ENCODE measurements at places on chromosomes 6 and 20.

DNA sequence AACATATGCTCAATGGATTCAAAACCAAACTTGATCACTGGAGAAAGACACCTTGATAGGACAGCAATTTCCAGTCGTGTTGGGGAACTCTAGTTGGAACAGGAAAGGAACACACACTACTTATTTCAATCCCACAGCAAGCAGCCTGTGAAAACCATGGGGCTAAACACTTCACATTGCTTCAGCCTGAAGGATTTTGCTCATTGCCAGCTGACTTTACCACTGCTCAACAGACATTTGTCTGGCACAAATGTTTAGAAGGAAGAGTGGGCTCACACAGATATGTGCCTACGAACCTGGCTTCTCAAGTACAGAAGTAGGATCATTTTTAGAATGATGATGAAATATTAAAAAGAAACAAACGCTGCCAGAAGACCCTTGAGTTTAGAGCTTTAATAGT lies 598.1 kb downstream of the PHF3 start:
- DNase-seq = no peak

DNA sequence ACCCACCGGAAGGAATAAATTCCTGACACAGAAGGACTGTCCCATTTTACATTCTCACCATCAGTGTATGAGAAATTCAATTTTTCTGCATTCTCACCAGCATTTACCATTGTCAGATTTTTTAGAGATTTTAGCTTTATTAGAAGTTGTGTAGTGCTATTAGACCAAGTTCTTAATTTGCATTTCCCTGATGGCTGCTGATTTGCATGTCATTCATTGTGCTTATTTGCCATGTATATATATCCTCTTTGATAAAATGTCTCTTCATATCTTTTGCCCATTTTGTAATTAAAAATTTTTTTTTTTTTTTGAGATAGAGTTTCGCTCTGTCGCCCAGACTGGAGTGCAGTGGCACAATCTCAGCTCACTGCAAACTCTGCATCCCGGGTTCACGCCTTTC lies 9.8 kb upstream of the HLA-DRB5 start:
- no peak for DNase-seq

- no peak for DNase-seq
Measured at GRCh38 chr6:122872311-122872710, 83.3 kb downstream of the SMPDL3A start.

DNA sequence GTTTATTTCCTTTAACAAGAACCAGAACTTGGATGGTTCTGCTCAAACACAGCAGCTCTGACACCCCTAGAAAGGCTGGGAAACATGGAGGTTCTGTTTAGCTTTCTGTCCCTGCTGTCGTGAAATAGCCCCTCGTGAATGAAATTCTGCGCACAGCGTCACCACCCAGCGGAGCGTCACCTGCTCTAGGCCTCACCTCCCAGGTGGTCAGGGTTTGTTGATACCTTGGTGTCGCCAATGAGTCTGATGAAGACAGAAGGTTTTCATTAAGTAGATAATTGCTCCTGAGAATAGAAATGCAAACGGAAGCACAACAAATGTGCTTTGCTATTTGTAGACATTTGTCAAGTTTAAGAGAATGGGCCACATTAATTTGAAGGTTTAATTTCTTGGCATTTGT lies 135.1 kb downstream of the EDN3 start:
- no peak for DNase-seq

GRCh38 chr6:87308970-87309369 lies 13.4 kb upstream of the SMIM8 start:
- DNase-seq = no peak

DNA sequence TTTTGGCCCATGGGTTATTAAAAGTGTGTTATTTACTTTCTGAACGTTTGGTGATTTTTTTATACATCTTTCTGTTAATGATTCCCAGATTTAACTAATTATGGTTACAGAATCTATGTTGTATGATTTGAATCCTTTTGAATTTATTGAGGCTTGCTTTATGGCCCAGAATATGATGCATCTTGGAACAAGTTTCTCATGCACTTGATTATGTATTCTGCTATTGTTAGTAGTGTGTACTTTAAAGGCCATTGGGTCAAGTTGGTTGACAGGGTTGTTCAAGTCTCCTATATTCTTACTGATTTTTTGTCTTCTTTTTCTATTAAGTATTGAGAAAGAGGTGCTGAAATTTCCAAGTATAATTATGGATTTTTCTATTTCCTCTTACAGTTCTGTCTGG lies 105.0 kb upstream of the FOXO3 start:
- no peak for DNase-seq

- no peak for DNase-seq
Measured at GRCh38 chr20:34887023-34887422, 10.6 kb downstream of the ACSS2 start.

GRCh38 chr6:154782193-154782592 lies 49.0 kb downstream of the SCAF8 start:
- DNase-seq = no peak

DNA sequence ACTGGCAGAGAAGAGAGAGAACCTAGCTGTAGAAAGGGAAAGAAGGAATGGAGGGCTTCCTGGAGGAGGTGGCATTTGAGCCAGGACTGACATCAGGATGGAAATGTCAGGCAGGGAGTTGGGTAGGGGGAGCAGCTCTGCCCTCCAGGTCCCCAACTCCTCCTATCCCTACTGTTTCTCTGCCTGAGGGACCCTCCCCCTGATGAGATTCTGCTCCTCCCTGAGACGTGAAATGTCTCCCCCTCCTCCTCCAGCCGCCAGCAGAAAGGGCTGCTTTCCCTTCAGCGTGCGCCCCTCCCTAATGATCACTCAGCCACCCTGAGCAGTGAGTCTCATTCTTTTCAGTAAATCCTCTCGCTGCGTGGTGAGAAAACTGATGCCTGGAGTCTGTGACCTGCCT lies 40.6 kb downstream of the HLA-DPB1 start:
- DNase-seq = no peak

- DNase-seq = peak; percentile 79
Measured at GRCh38 chr6:30915591-30915946, 1.5 kb downstream of the VARS2 start.

DNA sequence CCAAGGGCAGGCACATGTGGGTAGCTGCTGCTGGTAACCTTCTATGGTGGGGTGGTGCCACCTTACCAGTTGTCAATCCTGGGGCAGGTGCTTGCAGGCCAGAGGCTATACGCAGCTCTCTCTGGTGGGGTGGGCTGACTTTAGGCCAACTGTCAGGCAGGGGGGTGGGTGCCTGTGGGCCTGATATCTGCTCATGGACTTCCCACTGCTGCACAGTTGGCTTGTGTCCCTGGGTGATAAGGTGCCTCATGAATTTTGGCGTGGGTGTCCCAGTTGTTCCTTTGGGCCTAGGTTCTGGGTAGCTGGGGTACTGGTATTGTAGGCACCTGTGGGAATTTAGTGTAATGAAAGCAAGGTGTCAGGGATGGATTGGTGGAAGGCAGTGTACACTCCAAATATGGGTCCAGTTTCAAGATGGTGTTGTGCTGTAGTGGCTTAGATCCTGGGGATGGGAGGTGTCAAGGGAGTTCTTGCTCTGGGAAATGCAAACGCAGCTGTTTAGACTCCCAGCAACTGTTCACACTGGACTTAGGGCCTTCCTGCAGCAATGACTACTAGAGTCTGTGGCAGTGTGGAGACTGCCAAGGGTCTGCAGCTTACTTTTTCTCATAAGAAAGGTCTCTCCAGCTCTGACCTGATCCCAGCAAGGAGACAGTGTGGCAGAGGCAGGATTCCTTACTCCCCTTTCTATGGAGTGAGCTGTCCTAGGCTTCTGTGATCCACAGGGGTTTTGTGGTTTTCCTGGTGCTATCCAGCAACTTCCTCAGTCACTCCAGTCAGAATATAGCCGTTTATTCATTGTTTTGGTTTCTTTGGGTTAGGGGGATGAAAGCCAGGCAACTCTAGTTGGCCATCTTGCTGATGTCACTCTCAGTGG lies 128.2 kb downstream of the CRYBG1 start:
- peak; percentile 45 for DNase-seq

DNA sequence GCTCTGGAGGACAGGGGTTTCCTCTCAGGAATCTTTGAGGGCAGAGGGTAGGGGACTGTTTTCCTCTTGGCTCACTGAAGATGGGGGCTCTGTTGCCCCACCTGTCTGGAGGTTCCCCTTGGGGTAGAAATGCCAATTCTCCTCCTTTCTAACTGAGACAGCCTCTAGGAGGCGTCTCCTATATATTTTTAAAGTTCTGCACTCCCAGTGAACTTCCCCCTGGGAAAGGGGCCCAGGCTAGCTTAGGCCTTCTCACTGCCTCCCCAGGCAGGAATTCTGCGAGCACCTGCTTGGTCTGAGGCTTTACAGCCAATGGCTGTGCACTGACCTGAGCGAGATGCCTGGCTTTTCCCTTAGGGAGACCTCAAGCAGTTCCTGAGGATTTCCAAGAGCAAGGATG lies 24.8 kb upstream of the SRF start:
- DNase-seq = no peak

GRCh38 chr6:88880021-88880420 lies 83.4 kb downstream of the RNGTT start:
- no peak for DNase-seq

DNA sequence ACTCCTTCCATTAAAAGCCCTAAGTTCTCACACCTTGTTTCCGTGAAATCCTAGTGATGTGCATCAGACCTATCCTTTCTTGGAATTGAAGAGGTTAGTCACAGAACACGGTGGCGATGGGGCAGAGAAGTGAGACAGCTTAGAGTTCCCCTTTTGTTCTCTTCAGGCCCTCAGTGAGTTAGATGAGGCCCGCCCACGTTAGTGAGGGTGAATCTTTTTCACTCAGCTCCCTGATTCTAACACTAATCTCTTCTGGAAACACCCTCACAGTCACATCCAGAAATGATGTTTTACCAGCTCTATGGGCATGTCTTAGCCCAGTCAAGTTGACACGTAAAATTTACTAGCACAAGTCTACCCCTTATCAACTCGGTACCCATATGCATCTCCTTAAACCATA lies 172.7 kb upstream of the NOX3 start:
- no peak for DNase-seq

DNA sequence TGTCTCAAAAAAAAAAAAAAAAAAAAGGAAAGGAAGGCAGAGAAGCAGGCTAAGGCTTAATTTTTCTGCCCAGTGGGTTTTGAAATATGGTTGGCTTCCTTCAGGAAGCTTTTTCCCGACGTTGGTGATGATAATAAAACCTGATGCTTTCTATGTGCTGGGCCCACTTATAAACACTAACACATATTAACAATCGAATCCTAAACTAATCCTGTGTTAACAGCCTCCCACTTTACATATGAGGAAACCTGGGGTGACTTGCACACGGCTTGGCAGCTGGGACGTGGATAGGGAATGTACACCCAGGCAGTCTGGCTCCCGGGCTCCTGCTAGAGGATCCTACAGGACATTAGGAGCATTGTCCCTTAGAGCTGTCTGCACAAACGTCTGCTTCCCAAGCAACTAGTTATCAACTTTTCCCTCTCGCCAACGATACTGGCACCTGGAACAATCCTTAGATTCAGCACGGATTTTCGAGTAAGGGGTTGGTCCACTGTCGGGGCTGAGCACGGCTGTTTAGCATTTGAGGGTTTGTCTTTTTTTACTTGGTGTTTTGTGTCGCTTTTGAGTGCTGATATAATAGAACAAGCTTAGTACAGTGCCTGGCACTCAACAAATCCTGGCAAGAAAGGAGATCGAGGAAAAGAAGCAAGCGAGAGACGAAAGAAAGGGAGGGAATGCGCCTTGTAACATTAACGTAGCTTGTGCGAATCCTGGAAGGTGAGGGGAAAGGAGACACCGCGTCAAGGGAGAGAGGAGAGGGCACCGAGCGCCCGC lies 622 bp upstream of the KIZ start:
- DNase-seq = peak; percentile 48

- DNase-seq = no peak
Measured at GRCh38 chr20:17511401-17511800, 19.8 kb downstream of the BFSP1 start.

DNA sequence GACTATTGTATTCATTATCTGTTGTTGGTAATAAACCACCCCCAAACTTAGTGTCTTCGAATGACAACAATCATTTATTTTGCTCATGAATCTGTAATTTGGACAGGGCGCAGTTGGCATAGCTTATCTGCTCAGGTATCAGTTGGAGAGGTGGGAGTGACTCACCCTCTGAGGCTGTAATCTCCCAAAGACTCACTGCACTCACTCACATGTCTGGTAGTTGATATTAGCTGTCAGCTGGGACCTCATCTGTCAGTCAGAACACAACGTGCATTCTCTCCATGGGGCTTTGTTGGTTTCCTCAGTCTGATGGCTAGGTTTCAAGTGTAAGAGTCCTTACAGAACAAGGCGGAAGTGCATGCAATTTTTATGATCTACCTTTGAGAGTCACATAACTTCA lies 219.0 kb upstream of the PRND start:
- DNase-seq = no peak

DNA sequence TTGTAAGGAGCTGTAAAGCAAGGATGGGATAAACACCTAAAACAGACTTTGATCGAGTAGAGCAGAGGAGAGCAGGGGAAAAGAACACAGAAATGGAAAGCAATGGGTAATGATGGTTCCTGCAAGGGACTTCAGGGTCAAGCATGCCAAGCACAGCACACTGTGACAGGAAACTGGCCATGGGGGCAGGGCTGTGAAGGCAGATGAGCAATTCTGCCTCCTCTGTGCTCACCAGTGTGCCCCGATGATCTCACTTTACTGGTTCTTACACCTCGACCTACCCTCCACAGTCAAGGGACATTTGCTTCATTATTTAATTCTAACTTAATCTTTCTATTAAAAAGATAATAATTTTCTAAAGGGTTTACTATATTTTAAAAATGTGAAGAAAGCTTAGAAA lies 21.6 kb upstream of the MYB start:
- no peak for DNase-seq

- DNase-seq = no peak
Measured at GRCh38 chr6:167719920-167720319, 106.8 kb upstream of the AFDN start.

- DNase-seq = no peak
Measured at GRCh38 chr6:55137929-55138693, 36.2 kb upstream of the HCRTR2 start.

GRCh38 chr6:7424967-7425807 lies 35.6 kb downstream of the RIOK1 start:
- peak; percentile 67 for DNase-seq

DNA sequence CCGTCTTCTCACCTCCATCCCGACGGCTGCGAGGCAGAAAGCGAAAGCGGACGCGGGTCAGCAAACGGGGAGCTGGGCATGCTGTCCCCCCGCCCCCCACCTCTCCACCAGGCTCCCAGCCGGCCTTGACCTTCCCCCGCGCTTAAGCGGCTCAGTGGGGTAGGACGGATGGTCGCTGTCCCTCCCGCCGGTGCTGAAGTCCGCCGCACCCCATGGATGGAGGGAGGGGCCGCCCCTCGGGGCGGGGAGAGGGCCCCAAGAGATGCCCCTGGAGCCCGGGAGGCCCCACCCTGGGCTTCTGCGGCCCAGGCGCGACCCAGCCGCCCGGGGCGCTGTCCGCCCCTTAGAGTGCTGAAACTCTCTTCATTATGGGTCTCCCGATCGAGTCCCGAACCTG lies at the start of gene KCNB1:
KCNB1 (minus strand) TSS at position 48 of the 397 bp plus-strand sequence. CDS start 188 bp downstream, outside the sequence.
- DNase-seq = peak; percentile 18
